ENCODE measurements at places on chromosomes 2 and 18.

DNA sequence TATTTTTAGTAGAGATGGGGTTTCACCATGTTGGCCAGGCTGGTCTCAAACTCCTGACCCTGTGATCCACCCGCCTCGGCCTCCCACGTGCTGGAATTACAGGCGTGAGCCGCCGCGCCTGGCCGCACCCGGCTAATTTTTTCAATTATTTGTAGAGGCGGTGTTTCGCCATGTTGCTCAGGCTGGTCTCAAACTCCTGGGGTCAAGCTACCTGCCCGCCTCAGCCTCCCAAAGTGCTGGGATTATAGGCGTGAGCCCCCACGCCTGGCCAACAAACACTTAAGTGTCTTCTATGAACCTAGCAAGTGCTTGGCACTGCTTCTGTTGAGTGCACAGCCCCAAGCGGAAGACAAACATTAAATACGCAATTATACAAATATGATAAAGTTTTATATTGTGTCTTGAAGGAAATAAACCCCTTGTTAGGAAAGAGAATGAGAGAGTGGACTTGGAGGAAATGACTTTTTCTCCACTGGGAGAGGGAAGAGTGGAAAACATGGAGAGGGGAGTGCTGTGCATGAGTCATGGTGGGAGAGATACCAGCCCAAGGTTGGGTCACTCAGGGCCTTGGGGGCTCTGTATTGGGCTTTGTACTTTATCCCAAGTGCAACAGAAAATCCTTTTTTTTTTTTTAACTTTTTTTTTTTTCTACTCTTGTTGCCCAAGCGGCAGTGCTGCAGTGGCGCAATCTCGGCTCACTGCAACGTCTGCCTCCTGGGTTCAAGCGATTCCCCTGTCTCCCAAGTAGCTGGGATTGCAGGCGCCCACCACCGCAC lies 41.4 kb upstream of the ACTR2 start:
- DNase-seq = no peak

GRCh38 chr2:196987298-196987648 lies 60.8 kb upstream of the PGAP1 start:
- no peak for DNase-seq

DNA sequence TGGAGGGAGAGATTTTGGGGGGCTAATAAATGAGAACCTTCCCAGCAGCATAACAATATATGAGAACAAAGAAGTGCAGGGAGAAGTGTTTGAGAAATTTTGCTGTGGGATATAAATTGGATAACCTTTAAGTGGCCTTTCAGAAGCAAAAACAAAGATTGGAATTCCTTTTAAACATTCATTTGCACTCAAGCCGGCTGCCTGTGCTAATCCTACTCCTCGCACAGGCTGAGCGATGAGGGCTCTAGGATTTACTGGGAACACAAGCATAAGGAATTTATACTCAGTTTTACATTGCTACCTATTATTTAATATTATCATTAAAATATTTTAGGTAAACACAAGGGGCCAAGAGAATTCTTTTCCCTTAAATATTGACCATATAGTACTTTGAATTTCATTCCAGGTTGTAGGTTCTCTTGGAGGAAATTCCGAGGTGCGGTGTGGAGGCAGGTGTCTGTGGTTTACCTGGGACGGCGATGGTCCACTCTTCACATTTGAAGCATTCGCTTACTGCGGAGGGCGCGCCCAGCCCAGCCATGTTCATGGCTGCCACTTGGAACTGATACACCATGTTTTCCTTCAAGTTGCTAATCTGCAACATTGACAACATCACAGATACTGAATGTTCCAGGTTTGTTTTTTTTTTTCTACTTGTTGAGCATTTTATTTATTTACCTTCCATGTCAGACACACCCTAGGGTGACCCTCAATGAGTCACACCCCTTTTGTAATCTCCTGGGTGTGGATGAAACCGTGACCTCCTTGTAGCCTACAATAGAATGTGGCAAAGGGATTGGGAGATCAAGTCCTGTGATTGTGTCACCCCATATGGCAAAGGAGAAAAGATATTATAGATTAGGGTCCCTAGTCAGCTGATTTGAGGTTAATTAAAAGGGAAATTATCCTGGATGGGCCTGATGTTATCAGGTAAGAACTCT lies 100.1 kb downstream of the MYOM1 start:
- no peak for DNase-seq

DNA sequence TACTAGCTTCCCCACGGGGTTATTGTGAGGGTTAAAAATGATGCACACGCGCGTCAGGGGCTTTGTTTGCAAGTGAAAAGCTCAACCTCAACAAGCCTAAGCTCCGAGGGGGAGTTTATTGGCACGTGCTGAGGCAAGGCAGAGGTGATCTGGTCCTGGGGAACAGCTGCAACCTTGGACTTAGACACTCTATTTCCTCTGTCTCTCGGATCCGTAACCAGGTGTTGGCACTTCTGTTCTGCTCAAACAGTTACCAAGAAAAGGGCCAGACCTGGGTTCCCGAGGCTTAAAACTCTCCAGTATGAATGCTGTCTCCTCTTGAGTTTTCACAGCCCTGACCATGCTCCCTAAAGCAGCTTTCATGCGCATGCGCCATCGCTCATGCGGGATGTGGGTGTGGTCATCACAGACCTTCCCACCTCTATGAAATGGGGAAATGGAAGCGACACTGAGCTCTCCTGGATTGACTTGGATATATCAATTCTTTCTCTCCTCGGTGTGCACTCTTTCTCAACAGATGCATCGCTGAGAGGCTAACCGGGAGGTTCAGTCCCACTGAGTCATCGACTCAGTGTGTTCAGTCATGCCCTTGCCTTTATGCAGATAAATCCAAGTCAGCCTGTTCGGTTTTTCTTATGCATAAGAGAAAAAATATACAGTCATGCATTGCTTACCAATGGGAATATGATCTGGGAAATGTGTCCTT lies 19.9 kb upstream of the RAB31 start:
- DNase-seq = no peak

- DNase-seq = peak; percentile 2
Measured at GRCh38 chr18:1585881-1586488, 681.3 kb downstream of the ADCYAP1 start.

GRCh38 chr2:75071766-75072165 lies 113.3 kb downstream of the POLE4 start:
- DNase-seq = no peak

- DNase-seq = peak; percentile 19
Measured at GRCh38 chr2:168773719-168774521, 28.5 kb upstream of the NOSTRIN start.

GRCh38 chr2:237729681-237730475 lies 68.7 kb upstream of the RBM44 start:
- DNase-seq = no peak
